ENCODE measurements at places on chromosomes 4 and X.
A peak's percentile ranks its signal among the peaks of the same experiment; 100 is the strongest.

DNA sequence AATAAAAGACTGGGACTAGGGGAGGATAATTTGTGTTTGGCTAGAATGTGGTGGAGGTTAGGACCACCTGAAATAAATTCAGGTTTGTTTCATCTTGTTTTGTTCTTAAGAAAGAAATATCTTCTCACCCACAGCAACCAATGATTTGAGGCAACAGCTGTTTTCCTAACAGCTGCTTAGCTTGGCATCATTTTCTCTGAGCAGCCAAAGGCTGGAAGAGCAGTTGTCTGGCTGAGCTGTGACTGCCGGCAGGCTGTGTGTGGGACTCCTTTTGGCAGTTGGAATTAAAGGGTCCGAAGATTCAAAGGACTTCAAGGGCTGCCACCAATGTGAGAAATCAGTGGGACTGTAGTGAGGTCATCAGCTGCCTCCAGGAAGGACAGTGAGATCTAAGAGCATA is 5.0 kb downstream of the TRIM75 start:
- no peak for DNase-seq

DNA sequence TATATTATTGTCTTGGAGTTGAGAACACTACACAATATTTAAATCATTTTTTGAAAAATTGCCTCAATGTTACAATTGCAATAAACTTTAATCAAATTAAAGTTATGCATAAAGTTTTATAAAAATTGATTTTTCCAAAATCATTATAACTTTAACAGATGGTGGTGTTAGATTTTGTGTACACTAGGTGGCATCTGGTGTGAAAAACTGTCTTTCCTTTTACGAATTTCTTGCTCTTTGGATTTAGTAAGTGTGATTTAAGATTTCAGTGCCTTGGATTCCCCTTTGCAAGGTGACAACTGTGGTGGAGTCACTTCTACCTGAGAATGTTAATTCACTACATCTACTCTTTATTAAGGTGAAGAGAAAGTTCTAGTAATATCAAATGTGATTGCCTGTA is 91.6 kb downstream of the AREG start:
- DNase-seq = no peak

- no peak for DNase-seq
These were observed 2.2 kb downstream of the RNF150 start for GRCh38 chr4:141130947-141131605.

DNA sequence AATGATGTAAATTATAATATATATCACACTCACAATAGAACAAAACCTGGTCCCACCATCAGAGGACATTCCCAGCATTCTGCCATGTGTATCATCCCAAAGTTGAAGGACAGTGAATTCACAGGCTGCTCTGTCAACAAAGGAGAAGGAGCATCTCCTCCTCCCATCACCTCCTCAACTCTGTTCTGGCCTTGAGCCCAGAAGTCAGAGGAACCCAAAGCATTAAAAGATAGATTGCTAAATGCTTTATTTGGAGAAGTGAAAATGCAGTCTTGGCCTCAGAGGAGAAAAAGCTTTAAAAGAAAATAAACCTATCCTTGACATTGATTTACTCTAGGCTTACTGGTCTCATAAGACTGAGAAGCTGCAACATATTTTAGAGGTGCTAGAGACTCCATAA is 268.8 kb upstream of the RASGEF1B start:
- DNase-seq = no peak

GRCh38 chrX:139049465-139049864 is 337.9 kb upstream of the FGF13 start:
- DNase-seq = peak; percentile 47

GRCh38 chr4:35925806-35926205 is 318.5 kb downstream of the ARAP2 start:
- DNase-seq = no peak

GRCh38 chr4:126705266-126705665 is 927.5 kb upstream of the INTU start:
- DNase-seq = peak; percentile 85

- no peak for DNase-seq
These were observed 10.3 kb downstream of the VGLL1 start for GRCh38 chrX:136542281-136542680.

DNA sequence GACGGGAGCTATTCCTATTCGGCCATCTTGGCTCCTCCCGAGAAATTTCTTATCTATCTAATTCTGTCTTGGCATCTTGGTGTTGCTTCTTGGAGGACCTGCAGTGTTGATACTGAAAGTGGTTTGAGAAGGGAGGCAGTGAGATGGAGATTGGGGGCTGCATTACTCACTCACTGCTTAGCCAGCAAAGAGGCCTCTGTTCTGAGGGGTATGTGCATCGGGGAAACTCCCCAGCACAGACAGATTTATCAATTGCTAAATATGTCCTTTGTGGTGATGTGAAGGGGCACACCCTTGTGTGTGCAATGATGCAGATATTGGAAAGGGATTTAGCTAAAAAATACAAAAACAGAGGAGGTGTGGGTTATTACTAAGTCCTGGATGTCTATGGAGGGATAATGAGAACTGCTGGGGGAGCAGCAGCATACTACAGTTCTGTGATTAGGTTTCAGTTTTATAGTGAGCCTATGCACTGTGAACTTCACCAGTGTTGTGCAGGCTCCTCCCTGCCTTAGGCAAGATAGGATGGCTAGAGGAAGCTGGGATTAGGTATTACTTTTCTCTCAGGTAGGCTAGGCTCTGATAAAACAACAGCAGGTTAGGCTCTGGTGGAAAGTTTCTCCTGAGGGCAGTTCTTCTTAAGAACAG is 279.0 kb downstream of the HS3ST1 start:
- no peak for DNase-seq
